Activated CD4-positive, alpha-beta T cell treated with anti-CD3 and anti-CD28 coated beads, Interleukin-2, amount 50 U/mL, for 48 hours (primary cell): ENCODE measurements at places on chromosomes 5 and 9.

DNA sequence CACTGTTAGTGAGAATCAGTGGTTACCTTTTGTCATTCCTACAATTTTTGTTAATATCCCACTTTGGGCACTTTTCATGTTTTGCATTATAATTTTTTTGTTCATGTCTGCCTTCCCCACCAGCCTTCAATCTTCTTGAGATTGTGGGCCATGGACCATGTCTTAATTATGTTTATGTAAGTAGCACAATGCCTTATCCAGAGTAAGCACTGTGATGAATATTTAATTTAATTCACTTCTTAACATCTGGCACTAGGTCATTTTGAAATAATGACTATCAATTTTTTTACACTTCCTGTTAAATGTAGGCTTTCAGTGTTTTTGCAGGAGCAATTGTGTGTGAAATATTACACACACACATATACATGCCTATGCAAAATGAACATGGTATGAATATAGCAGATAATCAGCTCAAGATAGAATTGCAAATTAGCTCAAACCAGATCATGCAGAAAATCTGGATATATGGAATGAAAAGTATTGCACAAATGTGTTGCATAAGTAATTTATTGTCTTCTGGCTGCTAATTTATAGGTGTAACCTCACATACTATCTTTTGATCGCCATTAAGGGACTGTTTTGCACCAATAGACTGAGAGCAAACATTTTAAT, 5.3 kb upstream of the SHOC1 start:
- DNase-seq: no peak

- no peak for DNase-seq
Observed at GRCh38 chr5:145941096-145941447, 4.7 kb downstream of the SH3RF2 start.

GRCh38 chr5:174516741-174517140, 207.6 kb upstream of the MSX2 start:
- no peak for DNase-seq

GRCh38 chr5:172303572-172304335, 20.2 kb upstream of the UBTD2 start:
- DNase-seq: no peak

- DNase-seq: no peak
Observed at GRCh38 chr9:69955536-69956355, 87.9 kb upstream of the MAMDC2 start.

- no peak for DNase-seq
Observed at GRCh38 chr9:84300271-84300670, 40.3 kb downstream of the SLC28A3 start.

DNA sequence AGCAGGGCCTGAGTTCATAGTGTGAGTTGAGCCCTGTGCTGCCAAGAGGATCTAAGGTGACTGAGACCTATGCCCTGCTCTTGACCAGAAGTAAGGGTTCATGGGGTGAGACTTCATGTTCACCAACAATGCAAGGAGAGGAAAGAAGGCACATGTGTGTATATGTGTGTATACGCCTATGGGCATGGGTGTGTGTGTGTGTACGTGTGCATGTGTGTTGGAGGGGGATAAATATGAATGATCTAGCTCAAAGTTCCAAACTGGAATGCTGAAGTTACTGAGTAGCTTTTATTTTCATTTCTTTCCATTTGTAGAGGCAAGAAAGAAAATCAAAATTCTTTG, 25.6 kb upstream of the HAND1 start:
- no peak for DNase-seq

- DNase-seq: no peak
Observed at GRCh38 chr5:173534031-173534430, 82.4 kb downstream of the BOD1 start.

DNA sequence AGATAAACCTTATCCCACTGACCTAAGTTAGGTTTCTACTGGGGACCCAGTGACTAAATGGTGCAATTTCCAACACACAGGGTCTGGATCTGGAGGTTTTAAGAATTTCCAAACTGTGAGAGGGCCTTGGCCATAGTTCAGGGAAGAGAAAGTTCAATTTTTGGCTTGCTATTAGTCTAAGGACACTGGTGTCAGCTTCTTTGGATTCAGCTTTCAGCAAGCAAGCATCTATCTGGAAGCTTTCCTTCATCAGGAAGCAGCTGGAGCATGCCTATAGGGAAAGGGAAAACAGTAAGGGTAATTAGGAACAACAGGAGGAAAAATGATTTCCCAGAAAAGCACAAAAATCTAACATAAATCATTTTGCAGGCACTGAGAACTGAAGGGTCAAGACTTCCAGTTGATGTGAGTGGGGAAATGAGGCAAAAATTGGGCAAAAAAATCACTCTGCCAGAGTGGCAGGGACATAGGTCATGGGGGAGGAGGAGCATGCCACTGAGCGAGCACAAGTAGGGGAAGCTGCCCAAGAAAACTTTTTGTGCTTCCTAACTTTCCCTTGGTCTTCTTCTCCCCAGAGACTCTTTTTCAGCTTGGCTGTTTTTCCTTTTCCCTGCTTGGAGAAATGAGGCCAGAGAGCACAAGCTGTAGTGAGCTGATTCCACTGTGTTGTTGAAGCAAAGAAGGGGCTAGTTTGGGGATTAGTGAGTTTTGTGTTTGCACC, 299.6 kb downstream of the FGF10 start:
- DNase-seq: no peak

DNA sequence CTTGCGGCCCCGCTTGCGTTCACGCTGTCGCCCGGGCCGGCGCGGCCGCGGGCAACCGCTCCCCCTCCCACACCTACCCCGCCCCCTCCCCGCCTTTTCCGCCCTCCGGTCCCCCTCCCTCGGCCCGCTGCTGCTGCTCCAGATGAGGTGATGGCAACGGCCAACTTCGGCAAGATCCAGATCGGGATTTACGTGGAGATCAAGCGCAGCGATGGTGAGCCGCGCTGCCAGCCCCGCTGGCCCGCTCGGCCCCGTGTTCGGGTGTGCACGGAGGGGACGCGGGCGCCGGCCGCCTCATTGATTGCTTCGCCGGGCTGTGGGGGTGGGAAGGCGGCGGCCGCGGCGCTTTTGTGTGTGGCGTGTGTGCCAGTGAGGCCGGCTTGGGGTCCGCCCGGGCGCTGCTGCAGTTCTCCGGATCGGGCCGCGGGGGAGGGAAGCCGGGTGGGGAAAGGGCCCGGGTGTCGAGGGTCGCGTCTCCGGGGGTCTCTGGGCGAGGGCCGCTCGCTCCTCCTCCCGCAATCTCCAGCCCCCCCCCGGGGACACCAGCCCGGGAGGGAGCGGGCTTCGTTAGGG, 403 bp downstream of the KIF2A start:
- no peak for DNase-seq

DNA sequence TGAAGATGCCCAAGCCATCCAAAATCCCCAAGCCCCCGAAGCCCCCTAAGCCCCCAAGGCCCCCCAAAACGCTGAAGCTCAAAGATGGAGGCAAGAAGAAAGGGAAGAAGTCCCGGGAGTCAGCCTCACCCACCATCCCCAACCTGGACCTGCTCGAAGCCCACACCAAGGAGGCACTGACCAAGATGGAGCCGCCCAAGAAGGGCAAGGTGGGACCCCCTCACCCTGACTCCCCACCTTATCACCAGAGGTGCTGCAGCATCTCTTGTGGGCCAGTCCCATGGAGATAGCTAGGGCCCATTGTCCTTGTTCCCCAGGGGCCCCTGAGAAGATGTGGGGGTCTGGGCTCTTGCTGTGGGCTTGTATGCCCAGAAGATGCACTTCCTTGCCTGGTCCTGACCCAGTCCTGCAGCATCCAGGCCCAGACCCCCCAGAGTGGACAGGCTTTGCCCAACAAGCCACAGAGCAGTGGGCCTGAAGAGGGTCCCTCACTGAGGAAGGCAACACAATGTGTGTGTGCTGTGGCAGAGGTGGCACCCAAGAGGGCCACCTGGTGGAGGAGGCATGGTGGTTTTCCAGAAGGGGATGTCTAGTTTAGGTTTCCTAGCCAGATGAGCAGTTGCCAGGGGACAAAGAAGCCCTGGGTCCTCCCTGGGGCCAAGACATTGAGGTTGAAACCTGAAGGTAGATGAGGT, 84.1 kb downstream of the PHF2 start:
- no peak for DNase-seq

DNA sequence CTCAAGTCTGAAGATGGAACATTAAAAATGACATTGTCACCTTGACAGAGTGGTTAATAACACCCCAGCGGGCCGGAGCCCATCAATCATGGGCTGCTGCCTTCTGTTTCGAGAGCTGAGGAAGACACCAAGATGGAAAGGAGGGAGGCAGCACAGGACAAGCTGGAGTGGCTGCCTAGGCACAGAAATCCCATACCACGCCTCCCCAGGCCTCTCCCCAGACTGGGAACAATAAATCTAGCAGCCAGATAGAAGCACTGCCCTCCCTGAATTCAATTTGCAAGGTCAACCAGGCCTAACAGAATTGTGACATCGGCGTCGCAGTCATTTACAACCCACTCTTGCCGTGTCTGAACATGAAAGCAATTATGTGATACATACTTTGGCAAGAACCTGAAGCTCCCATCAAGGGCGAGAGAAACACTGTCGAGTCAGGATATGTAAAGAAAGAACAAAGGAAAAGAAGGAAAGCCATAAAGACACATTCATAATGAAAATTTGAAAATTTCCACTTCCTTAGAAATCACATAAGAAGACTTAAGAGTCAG, 35.4 kb upstream of the ZNF354A start:
- DNase-seq: no peak

DNA sequence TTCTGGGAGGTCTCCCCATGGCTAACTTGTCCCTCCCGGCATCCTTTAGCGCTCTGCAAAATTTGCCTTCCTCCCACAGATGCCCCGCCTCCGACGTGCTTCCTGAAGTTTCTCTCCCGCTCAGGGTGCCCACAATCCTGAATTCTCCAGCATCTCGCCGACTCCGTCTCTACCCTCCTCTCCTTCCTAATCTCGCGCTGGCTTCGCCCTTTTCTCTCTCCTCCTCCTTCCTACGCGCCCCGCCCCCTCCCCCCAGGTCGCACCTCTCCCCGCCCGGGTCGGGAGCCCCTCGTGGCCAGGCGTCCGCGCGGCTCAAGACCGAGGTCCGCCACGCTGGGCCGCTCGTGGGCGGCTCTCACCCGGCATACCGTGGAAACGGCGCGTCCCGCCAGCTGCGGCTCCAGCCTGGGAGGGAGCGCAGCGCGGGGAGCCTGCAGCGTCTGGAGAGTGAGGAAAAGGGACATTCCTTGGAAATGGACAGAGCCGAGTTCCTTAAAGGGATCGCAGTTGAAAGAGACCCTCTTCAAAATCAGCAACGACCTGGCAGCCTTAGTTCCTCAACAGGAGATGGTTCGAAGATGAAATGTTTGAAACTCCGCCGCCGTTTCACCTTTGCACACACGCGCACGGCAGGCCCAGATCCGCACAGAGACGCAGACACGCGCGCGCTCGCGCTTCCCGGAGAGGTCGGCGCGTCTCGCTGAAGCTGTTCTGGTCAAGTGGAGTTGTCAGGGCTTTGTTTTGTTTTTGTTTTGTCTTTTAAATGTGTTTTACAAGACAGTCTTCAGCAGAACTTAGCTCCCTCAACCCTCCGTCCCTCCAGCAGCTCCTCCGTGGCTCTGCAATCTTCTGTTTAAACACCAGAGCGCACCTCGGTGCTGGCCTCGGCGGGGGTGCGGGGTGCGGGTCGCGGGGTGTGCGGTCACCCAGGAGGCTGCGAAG, 5.0 kb upstream of the IRX2 start:
- no peak for DNase-seq

DNA sequence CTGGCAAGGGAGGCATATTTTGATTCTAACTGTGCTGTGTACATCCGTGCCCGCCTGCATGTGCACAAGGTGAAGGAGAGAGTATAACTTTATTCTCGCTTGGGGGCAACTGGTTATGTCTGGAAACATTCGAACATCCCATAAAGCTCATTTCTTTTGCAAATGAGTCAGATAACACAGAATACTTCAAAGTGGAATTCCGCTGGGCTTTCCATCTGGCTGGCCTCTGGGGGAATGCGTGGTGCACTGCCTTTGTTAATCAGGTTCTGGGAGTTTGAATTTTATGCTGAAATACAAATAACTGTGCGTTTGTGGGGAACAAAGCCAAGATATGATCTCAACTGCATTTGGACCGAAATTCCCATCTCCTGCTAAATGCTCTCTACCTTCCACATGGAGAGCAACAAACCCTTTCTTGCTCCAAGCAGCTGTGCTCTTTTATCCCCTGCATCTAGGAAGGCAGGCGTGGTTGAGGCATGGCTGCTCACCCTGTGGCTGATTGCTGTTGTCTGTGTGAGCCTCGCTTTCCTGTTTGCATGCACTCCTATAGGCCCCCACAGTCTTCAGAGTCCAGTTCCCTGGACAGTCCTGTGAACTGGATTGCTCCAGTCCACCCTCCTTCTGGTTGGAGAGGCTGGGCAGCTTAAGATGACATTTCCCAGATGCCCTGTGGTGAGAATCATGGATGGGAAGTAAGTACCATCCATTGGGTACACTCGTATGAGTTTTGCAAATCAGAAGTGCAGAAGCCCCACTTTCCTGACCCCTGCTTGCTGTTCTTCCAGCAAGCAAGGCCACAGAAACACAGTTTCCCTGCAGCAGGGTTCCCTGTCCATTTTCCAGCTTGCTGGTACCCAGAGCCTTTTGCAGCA, 82.9 kb upstream of the ALDH1B1 start:
- DNase-seq: no peak

- no peak for DNase-seq
Observed at GRCh38 chr5:22329683-22330082, 523.5 kb downstream of the CDH12 start.

GRCh38 chr5:126752081-126752785, 24.7 kb upstream of the LMNB1 start:
- DNase-seq: no peak

DNA sequence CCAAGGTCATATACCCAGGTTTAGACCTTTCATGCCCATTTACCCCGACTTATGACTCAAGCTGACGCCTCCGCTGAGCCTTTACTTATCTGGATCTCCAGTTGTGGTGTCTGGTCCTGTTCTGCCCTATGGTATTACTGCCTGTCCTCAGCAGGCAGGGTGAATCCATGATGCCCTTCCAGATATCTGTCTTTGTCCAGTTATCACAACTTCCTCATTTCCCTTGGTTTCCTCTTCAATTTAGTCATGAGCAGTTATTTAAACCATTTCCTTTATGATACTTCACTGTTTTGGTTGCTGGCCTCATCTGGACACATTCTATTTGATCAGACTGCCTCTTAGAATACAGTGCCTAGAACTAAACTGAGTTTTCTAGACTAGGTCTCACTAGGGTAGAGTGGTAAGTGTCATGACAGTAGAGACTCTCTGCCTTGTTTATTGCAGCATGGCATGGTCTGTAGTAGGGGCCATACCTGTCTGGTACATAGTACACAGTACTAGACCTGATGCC, 93.3 kb downstream of the MELK start:
- DNase-seq: no peak

- DNase-seq: peak; percentile 67
Observed at GRCh38 chr5:95631991-95632675, 12.2 kb downstream of the GPR150 start.

- DNase-seq: no peak
Observed at GRCh38 chr5:143713047-143714003, 98.6 kb upstream of the HMHB1 start.

DNA sequence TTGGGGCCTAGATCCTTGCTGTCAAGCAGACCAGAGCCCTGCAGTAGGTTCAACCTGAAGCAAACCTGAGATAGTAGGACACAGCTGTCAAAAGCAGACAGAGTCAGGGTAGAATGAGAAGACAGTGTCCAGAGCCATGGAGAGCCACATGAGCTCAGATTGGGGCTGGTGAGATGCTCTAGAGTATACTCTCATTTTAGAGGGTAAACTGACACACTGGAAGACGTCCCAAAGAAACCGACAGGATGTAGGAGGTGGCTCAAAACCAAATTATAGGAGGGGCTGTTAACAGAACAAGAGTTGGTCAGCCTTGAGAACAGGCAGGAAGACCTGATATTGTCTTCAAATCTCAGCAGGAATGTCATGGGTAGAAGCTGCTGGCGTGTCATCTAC, 11.5 kb downstream of the CCDC69 start:
- no peak for DNase-seq
